Right forelimb (tissue), 1 donor: ENCODE measurements at places on chromosomes 3 and 15.

DNA sequence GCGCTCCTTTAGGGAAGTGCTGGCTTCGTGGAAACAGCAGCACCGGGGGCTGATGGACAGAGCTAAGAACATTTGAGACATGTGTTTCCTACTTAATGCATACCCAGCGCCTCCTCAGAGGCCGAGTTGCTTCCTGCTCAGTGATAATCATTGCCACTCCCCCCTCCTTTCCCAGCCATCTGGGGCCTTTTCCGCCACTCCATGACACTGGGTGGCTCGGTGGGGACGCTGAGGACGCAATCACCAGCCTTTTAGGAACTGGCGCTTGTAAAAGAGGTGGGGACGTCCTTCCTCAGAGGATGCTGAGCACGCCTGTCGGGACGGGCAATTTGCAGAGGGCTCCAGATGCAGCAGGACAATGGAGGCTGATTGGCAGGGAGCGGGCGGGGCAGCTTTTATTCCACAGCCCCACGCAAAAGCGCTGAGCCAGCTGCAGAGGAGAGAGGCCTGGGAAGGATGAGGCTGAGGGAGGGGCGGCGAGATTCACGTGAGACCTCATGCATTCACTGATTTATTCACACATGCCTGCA lies 22.2 kb upstream of the IQSEC1 start:
- DNase-seq: no peak

DNA sequence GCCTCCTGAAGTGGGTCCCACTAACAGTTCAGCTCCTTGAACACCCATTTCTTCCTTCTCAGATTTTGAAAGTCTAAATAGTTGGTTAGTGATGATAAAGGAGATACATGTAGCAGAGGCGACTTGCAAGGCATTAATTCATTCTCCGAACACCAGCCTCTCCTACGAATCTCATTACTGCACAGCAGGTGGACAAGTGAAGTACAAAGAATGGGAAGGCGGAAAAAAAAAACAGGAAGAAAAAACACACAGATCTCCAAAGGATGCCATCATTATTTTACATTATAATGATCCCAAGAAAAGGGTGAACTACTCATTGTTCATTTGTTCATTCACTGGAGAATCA lies 276.5 kb downstream of the MAGI1 start:
- DNase-seq: no peak

DNA sequence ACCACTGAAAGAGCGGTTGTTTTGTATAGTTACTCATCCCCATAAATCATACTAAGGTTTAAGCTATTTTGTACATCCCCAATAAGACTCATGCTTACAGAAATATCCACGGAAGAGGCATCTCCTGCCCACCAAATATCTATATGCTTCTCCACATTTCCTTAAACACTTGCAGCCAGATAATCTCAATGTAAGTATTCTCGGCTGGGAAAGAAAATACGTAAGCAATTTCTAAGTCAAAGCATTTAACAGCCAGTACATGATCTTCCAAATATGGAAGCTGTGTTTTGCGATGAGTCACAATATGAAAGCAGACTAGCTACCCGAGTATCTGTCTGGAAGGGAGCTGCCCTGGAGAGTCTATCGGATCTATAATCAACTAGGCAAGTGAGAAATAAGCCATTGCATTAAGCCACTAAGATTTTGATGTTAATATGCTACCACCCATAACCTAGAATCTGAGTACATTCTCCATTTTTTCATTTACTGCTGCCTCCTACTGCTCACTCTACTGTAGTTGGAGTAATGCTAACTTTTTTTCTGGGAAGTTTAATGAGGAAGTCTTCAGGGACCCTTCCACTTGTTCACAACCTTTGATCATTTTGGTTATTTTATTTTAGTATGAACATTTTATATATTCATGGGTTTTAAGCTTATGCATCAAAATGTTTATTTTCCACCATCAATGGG lies 26.9 kb upstream of the ZMAT3 start:
- no peak for DNase-seq

DNA sequence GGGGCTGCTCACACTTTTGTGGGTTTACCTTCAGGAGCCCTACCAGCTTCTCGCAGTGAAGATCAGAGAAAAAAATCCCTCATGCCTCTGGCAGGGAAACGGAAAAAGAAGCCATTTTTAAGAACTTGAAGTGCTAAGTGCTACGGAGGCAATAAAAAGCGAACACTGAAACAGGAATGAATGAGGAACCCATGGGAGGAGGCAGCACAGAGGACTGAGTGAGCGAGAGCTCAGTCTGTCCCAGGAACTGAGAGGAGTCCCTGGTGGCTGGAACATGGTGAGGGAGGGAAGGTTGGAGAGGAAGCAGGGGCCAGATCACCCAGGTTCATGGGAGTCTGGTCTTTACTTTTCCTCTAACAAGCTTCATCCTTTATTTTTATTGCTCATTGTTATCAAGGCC lies 228.1 kb upstream of the PROK2 start:
- DNase-seq: no peak

GRCh38 chr3:27544372-27544865 lies 60.2 kb upstream of the SLC4A7 start:
- no peak for DNase-seq
